ENCODE measurements at places on chromosomes 12 and 14.

DNA sequence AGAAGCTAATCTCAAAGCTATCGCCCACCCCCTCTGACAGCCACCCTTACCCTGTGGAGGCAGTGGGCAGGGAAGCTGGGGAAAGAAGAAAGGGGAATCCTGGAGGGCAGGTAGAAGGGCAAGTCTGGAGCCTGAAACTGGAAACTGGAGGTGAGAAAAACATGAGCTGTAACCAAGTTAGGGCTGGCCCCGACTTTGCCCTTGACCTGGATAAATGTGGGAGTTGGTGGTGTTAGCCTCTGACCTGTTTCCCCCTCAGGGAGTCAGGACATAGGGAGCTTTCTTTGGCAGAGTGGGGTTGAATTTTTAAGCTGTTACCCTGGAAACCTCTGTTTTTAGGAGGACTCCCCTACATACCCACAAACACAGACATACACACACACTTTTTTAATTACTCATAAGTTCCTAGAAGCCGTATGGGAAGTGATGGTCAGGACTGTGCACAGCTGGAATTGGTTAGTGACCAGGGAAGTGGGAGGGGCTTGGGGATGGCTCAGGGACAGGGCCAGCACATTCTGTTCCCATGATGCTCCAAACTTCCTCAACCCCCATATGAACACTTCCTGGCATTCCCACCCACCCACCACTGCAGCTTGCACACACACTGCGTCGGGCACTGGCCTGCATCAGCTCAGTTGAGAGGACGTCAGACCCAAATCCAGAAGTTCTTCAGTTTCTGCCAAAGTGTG is 5.0 kb upstream of the MMP19 start:
- DNase-seq = no peak

DNA sequence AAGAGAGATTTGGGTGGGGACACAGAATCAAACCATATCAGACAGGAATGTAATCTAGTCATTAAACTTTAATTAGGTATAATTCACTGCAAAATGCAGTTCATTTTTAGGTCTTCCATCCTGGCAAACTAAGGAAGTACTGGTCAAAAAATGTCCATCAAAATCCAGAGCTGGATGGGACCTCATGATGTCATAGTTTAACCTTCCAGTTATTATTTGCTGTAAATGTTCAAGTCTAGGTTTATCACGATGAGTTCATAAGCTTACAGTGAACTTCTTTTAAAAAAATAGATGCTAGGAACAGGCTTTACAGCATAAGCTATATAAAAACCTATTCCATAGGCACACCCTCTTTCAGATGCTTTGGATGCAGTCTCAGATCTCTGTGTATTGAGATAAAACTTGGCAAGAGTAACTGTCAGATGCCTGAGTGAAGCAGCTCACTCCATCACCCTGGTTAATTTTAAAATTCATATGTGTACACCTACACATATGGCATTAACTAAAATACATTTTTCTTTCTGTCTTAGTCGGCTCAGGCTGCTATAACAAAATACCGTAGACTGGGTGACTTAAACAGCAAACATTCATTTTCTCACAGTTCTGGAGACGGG is 7.9 kb downstream of the SSPN start:
- DNase-seq = no peak

DNA sequence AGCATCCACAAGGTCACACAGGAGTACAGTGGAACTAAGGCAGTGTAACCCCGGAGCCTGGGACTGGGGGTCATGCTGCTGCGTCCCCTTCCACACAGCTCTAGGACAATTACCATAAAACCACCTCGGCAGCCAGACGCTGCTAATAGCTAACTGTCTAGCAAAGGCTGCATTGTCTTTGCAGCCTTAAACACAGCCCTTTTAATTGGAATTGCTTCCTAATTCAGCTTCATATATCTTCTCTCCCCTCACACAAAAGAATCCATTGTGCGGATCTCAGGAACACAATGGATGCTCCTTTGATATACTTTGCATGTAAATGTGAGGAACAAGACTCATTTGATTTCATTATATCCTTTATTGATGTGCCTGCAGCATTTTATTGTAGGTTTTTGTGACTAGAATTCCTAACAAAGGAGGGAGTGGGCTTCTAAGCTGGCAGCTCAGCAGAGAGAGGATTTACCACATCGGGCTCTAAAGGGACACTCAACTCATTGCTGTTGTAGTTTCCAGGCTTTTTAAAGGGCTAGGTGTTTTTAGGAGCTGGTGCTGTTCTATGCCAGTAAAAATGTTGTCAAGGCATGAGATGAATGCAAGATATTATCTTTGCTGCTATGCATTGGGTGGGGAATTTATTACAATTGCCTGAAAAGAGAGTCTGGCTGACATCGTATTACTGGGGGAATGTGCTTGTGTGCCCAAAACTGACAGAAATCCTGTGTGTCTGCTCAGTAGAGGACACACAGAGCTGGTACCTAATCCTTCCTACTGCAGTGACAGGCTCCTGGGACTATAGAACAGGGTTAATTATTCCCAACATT is 30.4 kb upstream of the DACT1 start:
- DNase-seq = no peak

GRCh38 chr12:4133636-4134447 is 139.7 kb upstream of the CCND2 start:
- DNase-seq = no peak

DNA sequence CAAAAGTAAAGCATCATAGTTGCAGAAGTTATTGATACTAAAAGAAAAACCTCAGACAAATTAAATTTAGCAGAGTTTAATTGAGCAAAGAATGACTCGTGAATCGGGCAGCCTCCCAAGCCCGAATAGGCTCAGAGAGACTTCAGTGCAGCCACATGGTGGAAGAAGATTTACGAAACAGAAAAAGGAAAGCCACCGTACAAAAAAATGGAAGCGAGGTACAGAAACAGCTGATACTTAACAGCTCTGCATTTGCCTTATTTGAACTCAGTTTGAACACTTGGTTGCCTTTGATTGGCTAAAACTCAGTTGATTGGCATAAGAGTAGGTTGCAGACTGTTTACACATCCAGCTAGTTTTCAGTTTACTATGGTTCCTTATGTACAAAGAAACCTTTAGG is 12.9 kb downstream of the TTC9 start:
- no peak for DNase-seq

- DNase-seq = no peak
These were observed at the start of gene TSHR for GRCh38 chr14:80955416-80955941. Gene TSHR (plus strand): TSS chr14:80955621. CDS start chr14:80955681, 60 bp downstream.

- DNase-seq = no peak
These were observed 68.9 kb downstream of the DDX51 start for GRCh38 chr12:132075026-132075713.

DNA sequence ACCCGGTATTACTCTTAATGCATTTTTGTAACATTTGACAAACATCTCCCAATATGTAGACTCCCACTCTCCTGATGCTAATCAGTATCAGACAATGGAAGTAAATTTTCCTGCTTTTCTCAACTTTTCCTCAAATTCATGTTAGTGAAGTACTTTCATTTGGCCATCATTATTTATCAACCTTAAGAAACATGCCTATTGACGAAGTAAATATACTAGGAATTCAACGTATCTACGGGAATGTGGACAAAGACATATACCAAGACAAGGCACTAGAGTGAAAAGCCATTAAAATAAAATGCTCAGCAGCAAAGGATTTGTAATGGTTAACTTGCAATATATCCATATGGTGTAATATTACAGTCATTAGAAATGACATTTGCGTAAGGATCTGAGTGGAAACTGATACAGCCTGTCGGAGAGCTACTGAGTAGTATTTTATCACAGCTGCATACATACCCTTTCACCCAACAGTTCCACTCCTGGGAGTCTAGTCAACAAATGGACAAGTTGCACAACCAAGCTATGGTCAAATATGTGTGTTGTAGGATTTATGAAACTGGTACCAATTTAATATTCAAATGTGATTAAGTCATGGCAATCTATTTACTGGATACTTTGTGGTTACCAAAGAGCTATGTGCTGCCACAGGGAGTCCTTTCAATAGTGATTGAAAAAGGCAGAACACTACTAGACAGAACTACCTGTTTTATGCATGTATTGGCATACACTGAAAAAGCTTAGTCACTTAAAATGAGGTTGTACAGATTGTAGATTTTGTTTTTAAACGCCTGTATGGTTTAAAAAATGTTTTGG is 26.5 kb downstream of the NUDT4 start:
- no peak for DNase-seq

DNA sequence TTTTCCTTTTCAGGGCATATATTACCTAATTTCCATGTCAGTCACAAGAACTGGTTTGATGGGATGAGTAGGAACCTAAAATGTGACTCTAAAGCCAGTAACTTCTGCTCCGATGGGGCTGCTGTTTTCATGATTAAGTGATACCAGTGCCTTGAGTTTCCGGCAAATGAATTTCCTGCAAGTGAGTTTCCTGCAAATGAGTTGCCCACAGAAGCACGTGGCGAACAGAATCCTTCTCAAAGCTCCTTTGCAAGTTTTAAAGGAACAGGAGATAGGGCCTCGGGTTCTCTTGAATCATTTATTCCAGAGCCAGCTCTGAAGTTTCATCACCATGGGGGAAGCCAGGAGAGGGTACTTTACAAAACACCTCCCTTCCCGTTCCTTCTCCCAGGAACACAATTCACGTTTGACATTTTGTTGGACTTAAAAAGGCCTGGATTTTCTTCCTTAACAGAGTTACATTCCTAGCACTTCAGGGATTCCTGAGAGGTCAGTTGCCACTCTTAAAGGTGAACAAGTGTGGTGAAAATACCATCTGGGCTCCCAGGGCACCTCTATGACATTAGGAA is 2.2 kb upstream of the PPTC7 start:
- no peak for DNase-seq

DNA sequence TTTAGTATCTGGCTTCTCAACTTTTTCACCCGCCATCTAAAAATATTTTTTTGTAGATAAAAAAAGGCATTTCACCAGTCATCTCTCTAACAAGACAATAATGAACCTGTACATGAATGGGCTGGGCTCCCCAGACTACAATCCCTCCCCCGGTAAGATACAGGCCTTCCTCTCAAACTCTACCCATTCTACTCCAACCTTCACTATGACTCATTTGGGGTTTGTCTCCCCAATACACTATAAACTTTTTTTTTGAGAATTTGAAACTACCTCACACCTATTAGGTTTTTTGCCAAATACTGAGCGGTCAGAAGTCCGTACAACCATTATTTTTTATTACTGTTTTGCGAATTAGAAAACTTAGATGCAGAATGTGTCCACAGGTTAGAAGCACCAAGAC is 784 bp downstream of the RPL6 start:
- no peak for DNase-seq

- no peak for DNase-seq
These were observed 2.5 kb upstream of the LPAR5 start for GRCh38 chr12:6638305-6638704.

DNA sequence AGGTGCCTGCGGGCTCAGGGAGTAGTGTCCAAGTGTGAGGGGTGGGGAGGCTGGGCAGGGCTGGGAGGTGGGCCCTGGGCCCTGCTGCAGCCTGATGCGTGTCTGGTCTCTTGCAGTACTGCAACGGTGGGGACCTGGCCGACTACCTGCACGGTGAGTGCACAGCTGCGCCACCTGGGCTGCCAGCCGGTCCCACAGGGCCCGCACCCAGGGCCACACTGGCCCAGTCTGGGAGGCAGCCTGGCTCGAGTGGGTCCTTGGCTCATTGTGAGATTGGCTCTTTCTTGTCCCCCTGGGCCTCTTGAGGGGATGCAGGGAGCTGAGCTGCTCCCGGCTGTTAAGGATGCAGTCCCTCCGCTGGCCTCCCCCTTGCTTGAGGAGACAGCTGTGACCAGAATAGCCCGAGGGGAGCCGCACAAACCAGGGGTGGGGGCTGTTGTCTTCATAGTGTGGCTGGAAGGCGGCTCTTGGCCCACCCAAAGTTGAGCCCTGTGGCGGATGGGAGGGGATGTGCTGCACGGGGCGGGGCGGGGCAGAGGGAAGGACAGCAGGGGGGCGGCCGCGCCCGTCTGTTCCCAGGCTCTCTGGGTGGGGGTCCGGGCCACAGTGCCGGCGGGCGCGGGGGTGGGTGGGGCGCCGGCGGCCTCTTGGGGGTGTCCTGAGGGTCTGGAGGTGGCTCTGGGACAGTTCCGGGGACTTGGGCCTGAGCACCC is 13.1 kb downstream of the ULK1 start:
- DNase-seq = no peak

- no peak for DNase-seq
These were observed 51.9 kb upstream of the TBX3 start for GRCh38 chr12:114735680-114736374.

GRCh38 chr14:69318241-69318640 is 58.3 kb downstream of the GALNT16 start:
- no peak for DNase-seq

DNA sequence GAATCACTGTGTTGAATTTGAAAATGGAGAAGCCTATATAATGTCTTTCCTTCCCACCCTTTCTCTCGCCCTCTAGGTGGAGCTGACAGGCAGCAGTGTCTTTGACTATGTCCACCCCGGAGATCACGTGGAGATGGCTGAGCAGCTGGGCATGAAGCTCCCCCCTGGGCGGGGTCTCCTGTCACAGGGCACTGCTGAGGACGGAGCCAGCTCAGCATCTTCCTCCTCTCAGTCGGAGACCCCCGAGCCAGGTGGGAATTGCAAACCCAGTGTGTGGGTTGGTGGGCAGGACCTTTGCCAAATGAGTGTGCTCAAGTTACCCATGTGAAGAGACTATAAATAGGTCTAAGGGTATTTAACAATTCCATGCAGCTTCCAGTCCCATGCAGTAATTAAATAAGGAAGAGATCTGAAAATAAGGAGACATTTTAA is 274.7 kb downstream of the EGLN3 start:
- no peak for DNase-seq

DNA sequence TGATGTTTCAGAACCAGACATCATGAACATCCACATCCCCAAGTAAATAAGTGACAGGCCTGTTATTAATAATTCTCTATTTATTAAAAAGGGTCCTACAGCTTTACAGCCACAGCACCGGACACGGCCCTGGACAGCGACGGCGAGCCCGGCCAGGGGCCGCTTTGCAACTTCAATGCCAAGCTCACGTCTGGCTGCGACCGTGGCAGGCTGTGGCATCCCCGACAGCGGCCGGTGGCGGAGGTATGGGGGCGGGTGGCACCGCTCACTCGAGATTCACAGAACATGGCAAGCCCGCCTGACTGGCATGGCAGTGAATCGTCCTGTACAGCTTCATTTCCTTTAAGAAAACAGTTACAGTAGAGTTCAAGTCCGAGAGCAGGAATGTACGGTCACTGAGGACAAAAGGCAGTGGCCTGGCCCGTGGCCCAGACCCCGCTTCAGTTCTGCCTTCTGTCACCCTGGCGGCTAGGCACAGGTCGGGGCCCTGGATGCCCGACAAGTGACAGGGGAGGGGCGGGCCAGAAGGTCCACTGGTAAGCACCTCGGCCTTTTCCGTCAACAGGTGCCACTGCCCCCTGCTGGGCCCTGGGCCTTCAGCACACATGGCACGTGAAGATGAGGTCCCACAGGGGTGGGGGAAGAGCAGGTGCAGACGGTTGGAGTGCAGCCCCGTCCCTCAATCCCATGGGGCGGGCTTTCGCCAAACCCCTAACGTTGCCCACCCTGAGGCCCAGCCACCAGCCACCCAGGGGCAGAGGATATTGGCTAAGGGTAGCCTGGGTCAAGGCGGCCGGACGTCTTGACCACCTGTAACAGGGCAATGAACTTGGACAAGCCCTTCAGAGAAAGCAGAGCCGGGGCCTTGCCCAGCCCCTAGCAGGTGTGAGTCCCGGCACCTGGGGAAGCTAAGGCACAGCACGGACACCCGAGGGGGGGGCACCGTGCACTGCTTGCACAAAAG is 30.3 kb downstream of the HIP1R start:
- DNase-seq = no peak

GRCh38 chr12:3249081-3249800 is 172.1 kb downstream of the TSPAN9 start:
- DNase-seq = no peak

GRCh38 chr12:50411051-50411660 is 10.5 kb downstream of the LARP4 start:
- DNase-seq = no peak

GRCh38 chr14:65225299-65226159 is 123.2 kb upstream of the MAX start:
- DNase-seq = no peak

All from stimulated activated CD4-positive, alpha-beta T cell treated with anti-CD3 and anti-CD28 coated beads, Interleukin-1b, Interleukin-23, amount 100 ng/mL, for 1 hour (primary cell).